CD4-positive, alpha-beta T cell treated with Interleukin-6 at 100 ng/mL for 8 hours (primary cell): ENCODE measurements at places on chromosomes 6 and 20.

GRCh38 chr6:152207915-152208714 lies 400.6 kb downstream of the ESR1 start:
- DNase-seq, result no peak

DNA sequence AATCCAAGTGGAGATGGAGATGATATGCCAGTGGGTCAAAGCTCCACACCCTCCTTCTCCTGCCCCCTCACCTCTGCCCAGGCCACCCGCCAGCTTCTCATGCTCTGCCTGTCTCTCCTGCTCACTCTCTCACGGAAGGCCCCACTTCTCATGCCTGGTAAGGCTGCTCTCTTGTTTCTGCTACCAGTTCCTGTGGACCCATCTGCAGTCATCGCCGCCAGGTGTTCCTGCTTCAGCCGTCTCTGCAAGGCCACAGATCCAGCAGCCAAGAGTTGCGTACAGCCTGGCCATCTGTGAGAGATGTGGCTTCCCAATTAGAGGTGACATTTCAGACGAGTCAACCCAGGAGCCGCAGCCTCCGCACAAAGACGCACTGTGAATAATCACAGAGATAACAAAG lies 40.8 kb upstream of the NXT1 start:
- DNase-seq, result no peak

DNA sequence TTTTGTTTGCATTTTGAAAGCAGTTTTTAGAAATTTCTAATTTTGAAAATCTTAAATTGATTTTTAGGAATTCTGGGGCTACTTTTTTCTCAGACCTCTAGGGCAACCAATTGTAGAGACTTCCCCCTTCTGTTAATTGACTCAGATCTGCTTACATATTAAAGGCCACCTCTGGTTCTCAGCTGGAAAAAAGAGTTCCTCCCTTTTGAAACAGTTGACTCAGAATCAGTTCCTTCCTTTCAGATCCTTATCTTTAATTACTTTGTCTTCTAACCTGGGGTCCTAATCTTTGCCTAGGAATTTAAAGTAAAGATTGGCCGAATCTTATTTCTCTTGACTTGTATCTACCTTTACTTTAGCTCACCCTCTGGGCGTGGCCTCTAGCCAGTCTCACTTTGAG lies 146.8 kb downstream of the LAMA2 start:
- DNase-seq, result no peak

DNA sequence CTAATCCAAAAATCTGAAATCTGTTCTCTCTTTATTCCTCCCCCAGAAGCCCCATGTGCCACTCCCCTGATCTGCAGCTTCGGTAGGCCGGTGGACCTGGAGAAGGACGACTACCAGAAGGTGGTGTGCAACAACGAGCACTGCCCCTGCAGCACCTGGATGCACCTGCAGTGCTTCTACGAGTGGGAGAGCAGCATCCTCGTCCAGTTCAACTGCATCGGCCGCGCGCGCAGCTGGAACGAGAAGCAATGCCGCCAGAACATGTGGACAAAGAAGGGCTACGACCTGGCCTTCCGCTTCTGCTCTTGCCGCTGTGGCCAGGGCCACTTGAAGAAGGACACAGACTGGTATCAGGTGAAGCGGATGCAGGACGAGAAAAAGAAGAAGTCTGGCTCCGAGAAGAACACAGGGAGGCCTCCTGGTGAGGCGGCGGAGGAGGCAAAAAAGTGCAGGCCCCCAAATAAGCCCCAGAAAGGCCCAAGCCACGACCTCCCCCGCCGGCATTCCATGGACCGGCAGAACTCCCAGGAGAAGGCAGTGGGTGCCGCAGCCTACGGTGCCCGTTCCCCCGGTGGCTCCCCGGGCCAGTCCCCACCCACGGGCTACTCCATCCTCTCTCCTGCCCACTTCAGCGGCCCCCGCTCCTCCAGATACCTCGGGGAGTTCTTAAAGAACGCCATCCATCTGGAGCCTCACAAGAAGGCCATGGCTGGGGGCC lies 31.5 kb downstream of the HECA start:
- DNase-seq, result no peak

DNA sequence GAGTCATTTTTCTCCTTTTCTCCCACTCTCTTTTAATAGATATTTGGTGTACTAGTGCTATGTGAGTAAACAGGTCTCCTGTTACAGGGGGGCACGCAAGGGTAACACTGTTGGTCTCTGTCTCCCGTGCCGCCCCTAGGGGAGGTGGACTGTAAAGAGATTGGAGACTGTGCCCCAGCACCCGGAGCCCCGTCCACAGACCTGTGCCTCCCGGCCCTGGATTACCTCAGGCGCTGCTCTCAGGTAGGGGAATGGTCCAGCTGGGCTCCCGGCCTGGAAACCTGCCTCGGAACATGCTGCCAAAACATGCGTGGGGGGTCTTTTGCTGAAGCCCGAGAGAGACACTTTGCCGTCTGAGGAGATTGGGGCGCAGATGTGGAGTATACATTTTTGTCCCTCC lies 66.4 kb upstream of the SMIM28 start:
- no peak for DNase-seq

GRCh38 chr6:26123947-26124780 lies 36.9 kb downstream of the HFE start:
- DNase-seq, result peak; percentile 95

DNA sequence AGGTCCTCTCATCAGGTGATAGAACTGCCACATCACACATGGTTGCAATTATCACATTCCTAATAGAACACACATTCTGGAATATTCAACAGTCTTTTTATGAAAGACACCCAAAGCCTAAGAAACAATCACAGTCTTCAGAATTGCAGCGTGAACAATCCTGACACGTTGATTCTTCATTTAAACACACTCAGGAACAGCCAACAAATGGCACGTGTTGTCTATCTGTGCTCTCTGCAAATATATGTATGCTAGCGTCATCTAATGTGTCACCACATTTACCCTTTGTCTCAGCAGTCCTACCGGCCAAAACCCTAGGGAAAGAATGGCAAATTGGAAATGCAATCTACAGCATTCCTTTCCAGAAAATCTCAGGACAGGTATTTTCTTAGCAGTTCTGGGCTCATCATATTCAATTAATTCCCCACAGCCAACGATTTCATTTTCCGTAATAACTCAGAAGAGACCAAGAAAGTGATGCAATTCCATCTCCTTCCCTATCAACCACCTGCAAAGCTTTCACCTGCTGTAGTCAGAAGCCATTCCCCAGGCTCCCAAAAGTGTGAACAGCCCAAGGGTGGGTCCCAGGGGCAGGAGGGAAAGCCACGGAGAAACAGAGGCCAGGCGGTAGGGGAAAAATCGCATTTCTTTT lies 280.3 kb upstream of the JARID2 start:
- no peak for DNase-seq

DNA sequence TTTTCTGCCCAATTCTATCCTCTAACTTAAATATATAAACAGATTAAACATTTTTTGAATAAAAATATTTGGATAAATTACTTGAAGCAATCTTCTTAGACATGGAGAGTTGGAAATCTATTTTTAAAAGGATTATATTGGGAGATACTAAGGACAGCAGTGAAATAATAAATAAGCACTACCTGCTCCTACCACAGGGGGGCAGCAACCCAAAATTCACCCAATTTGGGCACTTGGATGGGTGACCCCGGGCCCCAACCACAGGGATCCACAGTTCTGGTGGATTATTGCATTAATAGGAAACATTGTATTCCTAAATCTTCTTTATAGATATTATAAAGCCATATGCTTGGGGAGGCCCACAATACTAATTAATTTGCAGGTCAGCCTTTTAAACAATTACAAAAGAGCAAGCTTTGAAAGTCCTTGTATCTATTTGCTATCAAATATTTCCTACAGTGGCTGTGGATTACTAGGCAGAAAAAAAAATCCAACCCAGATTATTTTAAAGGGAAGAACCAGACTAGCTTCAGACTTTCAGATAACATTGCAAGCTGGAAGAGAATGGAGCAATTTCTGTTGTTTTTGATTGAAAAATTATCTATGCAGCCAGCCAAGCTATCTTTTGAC lies 66.4 kb upstream of the PDE10A start:
- no peak for DNase-seq

- no peak for DNase-seq
Observed at GRCh38 chr6:148347441-148348054, 4.9 kb downstream of the SASH1 start.

GRCh38 chr6:29679962-29680361 lies 990 bp downstream of the ZFP57 start:
- DNase-seq, result no peak

GRCh38 chr6:18561037-18561750 lies 174.0 kb downstream of the RNF144B start:
- no peak for DNase-seq

DNA sequence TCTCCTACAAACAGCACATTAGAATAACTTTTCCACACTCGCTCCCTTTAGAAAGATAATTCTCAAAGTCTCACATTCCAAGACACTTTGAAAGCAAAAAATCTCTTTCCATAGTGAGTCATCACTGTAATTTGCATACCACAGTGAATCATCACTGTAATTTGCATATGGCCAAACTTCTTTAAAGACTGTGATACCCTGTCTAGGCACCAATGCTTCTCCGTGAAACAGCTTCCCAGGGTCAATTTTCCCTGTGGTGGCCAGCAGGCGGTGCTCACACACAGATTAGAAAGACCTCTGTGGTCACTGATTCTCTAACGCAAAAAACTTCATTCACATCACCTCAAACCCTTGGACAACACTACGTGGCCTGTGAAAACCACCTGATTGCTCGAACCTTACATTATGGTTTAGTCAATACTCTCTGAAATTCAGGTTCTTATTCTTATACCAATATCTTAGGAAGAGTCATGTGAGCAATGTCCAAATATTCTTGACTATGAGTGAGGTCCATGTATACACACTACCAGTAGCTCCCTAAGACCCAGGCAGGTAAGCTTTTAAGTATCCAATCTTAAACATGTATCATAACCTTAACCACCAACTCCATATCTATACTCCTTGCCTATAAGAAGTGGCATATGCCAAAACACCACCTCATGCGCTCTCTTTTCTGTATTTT lies 78.5 kb upstream of the PHACTR1 start:
- DNase-seq, result no peak

- no peak for DNase-seq
Observed at GRCh38 chr6:6748001-6748400, 159.5 kb downstream of the LY86 start.

DNA sequence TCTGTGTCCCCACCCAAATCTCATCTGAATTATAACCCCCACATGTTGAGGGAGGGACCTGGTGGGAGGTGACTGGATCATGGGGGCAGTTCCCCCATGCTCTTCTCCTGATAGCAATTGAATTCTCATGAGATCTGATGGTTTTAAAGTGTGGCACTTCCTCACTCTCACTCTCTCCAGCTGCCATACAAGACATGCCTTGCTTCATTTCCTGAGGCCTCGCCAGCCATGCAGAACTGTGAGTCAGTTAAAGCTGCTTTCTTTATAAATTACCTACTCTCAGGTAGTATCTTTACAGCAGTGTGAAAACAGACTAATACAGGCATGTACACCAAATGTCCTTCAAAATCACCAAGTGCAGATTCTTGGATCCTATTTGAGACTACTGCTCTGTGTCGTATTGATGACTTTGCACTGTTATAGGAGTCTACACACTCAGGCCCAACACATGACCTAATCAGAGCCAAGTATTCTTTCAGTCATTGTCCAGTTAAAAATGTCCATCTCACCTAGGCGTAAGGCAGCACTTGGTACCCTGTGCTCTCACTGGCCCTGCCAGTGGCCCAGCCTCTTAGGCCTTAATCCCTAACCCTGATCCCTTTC lies 52.8 kb upstream of the UST start:
- DNase-seq, result no peak

DNA sequence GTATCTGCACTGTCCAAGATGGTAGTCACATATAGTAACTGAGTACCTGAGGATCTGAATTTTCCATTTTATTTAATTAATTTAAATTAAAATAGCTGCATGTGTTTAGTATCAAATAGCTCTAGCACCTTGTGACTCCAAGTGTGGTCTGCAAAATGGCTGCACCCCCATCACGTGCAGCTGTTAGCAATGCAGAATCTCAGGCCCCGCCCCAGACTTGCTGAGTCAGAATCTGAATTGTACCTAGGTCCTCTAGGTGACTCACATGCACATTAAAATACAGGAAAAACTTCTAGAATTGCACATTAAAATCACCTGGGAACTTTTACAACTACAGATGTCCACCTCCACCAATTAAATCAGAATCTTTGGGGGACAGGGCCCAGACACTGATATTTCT lies 19.2 kb upstream of the FAM83C start:
- no peak for DNase-seq

- peak; percentile 79 for DNase-seq
Observed at GRCh38 chr20:63574156-63574828, at the start of gene HELZ2. Gene HELZ2, minus strand, starts transcription at chr20:63574239. Its CDS starts 1,854 bp downstream, at chr20:63572385.

GRCh38 chr20:1252416-1252815 lies 13.7 kb upstream of the SNPH start:
- DNase-seq, result no peak

DNA sequence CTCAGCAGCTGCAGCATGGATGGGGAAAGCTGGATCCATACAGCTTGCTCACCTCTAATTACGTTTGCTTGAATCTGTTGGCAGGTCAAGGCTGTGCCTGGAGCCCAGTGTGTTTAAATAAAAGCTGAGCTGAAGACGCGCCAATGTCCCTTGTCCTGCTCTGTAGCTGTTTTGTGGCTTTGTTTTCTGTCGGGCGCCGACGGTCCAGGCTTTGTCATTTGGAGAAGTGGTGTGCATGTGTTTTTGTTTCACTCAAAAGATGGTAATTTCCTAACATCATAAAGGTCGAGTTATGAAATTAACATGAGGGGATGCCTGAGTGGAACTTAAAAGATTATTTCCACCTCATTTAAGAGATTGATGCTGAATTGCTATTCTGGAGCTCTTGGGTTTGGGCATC lies 107.6 kb downstream of the SLC24A3 start:
- DNase-seq, result no peak

- DNase-seq, result no peak
Observed at GRCh38 chr6:167247814-167248595, 43.1 kb upstream of the UNC93A start.

- DNase-seq, result no peak
Observed at GRCh38 chr6:150766201-150766997, 99.1 kb upstream of the MTHFD1L start.

DNA sequence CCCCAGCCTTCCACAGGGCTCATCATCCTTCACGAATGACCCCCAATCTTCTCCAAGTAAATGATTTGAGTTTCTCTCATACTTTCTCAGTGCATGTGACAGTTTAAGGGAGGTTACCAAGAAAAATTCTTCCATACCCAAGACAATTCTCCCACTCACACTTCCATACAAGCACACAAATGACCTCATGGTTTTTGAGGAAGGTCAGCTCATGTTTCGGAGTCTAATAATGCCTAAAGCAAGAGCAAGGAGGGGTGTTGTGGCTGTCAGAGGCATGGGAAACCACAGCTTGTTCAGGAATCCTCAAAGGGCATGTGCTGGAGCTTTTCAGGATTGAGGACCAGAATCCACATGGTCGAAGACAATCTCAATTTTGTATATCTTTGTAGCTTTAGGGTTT lies 279.0 kb downstream of the MAFB start:
- no peak for DNase-seq

- DNase-seq, result no peak
Observed at GRCh38 chr6:2552526-2553154, 198.1 kb downstream of the MYLK4 start.

DNA sequence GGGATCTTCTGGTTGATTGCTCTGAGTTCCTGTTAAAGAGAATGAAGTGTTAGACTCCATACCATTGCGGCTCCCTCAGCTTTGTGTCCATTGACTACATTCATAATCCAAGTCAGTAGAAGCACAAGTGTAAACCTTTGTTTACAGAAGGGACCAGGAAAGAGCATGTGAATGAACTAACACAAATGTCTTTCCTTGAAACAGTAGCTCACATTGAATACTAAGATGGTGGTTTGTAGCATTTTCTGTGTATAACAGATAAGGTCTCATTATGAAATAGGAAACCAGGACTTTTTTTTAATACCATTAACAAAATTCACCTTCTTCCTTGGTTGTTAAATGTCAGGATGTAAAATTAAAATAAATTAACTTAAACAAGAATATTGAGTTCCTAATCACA lies 8.4 kb downstream of the STXBP5 start:
- DNase-seq, result no peak
